Activated T-helper 1 cell treated with anti-CD3 and anti-CD28 coated beads, Interleukin-2, amount 50 U/mL, for 16 hours (primary cell): ENCODE measurements at places on chromosomes 5 and 9.

DNA sequence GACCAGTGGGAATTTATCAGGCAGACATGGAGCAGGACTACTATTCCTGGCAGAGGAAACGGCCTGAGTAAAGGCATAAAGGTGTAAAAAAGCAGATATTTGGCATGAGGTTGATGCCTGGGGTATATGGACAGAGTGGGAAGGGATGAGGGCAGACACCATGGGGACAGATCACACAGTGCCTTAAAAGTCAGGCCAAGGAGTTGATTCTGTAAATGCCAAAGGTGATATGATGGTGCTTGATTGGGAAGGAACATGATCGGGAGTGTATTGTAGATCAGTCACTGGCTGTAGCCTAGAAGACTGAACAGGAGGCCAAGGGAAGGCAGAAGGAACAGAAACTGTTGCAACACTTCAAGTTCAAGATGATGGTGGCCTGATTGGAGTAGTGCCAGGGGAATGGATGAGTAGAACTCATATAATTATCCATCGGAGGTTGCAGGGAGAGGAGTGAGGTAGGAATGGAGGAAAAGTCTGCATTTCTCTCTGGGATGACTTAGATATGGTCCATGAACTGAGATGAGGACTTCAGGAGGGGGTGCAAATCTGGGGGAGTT, 594.3 kb upstream of the KLF4 start:
- DNase-seq: no peak

GRCh38 chr5:134887593-134888159, 13.5 kb downstream of the TXNDC15 start:
- DNase-seq: no peak

DNA sequence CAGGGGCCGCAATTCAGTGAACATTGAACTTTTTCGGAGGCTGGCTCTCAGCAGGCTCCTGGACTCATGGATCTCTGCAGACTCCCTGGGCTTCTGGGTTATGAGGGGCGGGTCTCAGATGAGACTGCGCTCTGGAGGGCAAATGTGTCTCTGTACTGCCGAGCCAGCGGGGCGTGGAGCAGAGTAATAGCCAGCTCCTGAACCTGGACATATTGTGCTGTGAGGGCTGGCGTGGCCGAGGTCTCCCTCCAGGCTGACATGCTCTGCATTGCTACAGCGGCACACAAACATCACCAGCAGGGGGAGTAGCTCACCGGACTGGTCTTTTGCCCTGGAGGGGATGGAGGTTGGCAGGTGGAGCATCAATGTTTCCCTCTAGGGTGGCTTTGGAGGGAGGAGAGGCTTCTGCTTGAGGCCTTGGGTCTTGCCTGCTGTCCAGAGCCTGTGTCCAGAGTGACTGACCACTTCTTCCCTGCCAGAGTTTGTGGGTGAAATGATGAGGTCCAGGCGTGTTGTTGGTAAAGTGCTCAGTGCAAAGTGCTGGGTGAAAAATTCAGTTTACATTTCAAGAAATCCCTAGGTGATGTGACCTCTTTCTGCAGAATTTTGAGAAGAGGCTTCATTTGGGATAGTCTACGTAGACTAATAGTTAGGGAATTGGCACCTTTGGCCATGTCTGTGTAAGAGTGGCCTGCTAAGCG, 10.9 kb upstream of the GADD45G start:
- DNase-seq: peak; percentile 39

GRCh38 chr5:139391570-139392323, 2.0 kb upstream of the MZB1 start:
- no peak for DNase-seq

GRCh38 chr5:115209279-115209678, 39.6 kb upstream of the TRIM36 start:
- no peak for DNase-seq

- DNase-seq: no peak
These were observed 372.8 kb downstream of the TMEM167A start for GRCh38 chr5:82704381-82704780.

GRCh38 chr9:35948451-35948850, 9.5 kb downstream of the OR2S2 start:
- DNase-seq: no peak

GRCh38 chr5:71587766-71588532, 809 bp downstream of the MCCC2 start:
- no peak for DNase-seq

DNA sequence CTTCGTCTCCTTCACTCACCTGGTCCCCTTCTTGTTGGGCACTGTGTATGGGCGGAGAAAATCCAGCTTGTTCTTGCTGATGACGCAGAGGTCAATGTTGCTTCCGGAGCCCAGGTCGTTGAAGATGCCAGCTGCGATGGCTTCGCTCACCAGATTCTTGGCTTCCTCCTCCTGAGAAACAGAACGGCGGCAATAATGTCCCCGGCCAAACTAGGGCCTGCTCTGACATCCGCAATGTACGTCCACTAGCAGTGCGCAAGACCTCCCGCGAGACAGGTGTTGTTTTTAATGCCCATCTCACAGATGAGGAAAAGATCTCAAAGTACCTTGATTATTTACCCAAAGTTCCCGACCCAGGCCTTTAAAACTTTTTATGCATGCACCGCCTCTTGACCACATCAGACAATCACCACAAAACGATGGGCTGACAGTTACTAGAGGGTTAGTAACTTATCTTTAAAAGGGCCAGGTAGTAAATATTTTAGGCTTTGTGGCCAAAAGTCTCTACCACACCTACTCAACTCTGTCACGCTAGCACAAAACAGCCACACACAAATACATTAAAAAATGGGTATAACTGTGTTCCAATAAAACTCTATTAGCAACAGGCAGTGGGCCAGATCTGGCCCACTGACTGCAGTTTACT, 58.4 kb downstream of the PSMB7 start:
- DNase-seq: no peak

GRCh38 chr9:100216178-100216787, 117.2 kb downstream of the INVS start:
- DNase-seq: peak; percentile 10

DNA sequence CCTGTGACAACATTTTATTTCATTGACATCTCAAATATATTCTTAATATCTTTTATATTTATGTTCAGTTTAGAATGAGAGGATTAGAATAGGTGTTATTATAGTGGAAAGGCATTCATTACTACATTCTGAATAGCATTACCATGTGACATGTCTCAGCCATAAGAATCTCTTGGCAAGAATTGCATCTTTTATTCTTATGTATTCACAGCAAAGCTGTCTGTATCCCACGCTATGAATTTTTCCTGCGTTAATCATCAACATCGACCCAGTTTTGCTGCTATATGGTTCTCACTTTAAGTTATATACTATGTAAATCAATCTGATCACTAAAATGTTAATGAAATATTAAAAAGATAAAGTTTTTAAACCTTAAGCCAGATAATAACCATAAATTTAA, 248.6 kb downstream of the TMEM232 start:
- DNase-seq: no peak

DNA sequence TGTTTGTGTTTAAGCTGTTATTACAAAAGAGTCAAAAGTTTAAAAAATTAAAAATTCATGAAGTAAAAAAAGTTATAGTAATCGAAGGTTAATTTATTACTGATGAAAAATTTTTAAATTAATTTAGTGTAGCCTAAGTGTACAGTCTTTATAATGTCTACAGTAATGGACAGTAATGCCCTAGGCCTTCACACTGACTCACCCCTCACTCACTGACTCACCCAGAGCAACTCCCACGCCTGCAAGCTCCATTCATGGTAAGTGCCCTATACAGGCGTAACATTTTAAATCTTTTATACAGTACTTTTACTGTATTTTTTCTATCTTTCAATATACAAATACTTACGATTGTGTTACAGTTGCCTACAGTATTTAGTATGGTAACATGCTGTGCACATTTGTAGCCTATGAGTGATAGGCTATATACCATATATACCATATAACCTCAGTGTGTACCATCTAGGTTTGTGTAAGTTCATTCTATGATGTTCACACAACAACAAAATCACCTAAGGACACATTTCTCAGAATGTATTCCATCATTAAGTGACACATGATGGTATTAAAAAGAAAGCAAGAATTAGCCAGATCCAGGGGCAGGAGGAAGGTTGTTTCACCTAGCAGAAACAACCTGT, 40.1 kb downstream of the DCAF10 start:
- no peak for DNase-seq

DNA sequence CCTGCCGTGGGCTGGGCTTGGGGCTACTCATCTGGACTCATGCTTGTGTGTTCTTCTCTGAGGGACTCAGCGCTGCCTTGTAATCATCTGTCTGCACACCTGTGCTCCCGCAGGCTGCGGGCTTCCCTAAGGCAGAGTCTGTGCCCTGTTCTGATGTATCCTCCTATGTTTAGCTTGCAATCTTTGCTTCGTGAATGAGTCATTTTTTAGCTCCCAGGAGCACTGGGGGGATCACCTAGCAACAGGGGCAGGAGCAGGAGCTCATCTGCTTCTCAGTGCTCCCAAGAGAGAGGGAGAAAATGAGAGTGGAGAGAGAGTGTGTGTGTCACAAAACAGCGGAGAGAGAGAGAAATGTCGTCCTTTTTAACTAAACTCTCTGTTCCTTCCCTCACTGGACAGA, 202.4 kb upstream of the ZNF618 start:
- DNase-seq: no peak

DNA sequence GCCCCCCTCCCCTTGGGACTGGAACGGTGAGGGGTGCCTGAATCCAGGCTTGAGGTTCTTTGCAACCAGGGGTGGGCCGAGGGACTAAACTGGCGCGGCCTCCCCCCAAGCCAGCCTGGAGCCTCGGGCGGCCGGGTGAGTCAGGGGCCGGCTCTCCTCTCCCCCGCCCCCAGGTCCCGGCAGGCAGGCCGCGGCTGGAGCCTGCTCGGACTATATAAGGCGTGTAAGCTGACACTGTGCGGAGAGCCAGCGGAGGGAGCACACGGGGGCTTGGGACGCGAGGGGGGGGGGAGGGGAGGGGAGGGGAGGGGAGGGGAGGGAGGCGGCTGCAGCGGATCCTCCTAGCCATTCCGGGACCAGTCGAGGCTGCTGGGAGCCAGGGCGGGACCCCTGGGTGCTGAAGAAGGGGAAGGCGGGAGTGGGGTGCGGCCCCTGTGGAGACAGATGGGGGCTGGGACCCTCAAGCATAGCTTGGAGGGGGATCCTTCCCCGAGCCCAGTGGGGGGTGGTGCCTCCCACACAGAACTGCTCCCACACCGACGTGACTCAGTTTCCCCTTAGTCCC, 595 bp downstream of the PDLIM7 start:
- no peak for DNase-seq

- no peak for DNase-seq
These were observed 1.9 kb upstream of the ABO start for GRCh38 chr9:133276923-133277322.

DNA sequence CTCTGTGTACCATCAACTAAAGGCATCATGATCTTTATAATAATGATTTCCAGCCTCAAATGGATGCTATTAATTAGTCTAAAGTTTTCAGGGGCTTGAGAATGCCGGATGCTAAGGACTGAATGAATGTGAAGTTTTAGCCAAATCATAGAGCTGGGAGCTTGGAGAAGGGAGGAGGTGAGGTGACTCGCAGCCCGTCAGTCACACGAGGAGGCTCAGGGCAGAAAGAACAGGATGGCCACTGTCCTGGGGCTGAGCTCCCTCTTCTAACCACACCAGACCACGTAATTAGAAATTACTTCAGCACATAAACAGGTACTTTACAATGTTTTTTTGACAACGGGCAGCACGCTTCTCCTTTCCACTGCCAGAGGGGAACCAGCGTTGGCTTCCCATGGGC, 222.6 kb downstream of the NPR3 start:
- no peak for DNase-seq

DNA sequence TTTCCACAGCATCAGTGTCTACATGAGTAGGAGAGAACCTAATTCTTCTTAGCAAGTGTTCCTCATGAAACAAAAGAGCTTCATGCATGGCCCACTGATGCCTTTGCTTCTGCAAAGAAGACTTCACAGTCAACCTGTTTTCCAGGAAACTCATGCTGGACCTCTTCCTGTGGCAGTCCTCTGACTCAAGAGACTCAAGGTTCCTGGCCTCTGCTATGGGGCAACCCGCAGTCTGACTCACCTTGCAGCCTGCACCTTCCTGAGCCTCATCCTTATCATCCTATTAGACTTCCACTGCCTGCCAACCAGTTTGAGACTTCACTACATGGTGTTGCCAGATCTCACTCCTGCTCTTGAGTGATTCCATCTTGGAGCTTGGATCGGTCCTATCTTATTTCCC, 17.6 kb upstream of the AGGF1 start:
- no peak for DNase-seq

- DNase-seq: no peak
These were observed 26.1 kb downstream of the SMIM32 start for GRCh38 chr5:136166909-136167308.

GRCh38 chr9:113665756-113666155, 202.2 kb downstream of the RGS3 start:
- DNase-seq: no peak

GRCh38 chr5:173618927-173619519, 2.6 kb upstream of the BOD1 start:
- DNase-seq: peak; percentile 9

- DNase-seq: no peak
These were observed 63.5 kb upstream of the RAD23B start for GRCh38 chr9:107219486-107220077.

DNA sequence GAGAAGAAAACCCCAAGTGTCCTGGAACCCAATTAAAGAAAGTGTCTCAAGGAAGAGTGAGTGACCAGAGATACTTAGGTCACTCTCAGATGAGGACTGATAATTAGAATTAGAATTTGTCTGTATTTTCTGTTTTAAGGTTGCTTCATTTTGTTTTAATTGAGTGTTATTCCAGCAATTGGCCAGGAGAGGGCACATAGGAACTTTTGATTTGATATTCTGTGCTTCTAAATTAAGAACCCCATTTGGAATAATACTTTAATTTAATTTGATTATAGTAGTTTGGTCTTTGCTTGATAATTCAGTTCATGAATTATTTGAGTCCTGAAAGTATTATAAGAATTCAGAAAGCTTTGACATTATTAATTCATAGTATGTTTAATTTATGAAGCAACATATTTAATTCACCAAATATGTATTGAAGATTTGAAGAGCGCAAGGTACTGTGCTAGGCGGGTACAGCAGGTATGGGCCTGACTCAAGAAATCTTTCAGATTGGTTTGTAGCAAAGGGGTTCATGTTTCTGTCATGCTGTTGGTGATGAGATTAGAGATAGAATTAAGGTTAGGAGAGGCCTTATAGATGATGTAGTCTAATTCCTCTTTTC, 4.9 kb downstream of the MRPL22 start:
- DNase-seq: no peak
